K562 (cell line): ENCODE measurements at places on chromosomes 3 and 15.
A peak's percentile ranks its signal among the peaks of the same experiment; 100 is the strongest.

DNA sequence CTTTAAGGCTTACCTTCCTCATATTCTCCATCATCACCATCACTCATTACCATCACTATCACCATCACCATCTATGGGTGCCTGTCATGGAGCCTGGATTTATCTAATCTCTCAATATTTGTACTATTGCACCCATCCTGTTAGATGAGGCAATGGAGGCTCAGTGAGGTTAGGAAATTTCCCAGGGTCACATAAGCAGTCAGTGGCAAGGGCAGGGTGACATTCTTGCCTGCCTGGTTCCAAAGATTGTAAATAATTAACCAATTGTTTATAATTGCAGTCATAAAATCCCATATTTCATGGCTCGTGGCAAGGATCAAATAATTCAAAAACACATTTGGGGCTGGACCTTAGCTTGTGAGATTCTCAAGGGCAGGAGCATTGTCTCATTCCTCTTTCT, 55.2 kb downstream of the MGLL start:
- H3K4me1 ChIP-seq, result no peaks in the 10 kb centered on the region; the same call in 1 of the 2 replicates
- DNase-seq, result no peak
- H3K36me3 ChIP-seq, result no peaks in the 10 kb centered on the region

- no peaks in the 10 kb centered on the region for H3K4me1 ChIP-seq
- H3K27ac ChIP-seq, result no peak within 1 kb of the TSS
- no peaks in the 10 kb centered on the region for H3K36me3 ChIP-seq
Observed at GRCh38 chr3:192727032-192727847, at the start of gene FGF12. Gene FGF12 (minus strand): TSS chr3:192727541.

DNA sequence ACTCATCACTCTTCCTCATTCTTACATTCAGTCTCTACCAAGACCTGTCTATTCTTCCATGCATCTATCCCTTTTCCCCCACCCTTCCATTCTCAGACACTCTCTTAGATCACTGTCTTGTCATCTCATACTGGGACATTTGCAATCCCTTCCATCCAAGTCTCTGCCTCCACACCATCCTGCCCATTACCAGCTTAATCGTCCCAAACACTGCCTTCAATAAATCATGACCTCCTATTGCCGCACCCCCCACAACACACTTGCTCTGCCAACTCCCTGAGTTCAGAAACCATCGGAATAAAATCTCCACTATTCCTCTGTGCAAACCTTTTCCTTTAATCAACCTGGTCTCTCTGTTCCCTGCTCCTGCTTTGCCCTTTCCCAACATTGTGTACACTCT, 18.9 kb downstream of the MYH15 start:
- H3K27me3 ChIP-seq, result no peaks in the 10 kb centered on the region
- no peaks in the 10 kb centered on the region; the same call in 2 of the 3 replicates for H3K4me1 ChIP-seq
- no peak overlapping the region for H3K27ac ChIP-seq

DNA sequence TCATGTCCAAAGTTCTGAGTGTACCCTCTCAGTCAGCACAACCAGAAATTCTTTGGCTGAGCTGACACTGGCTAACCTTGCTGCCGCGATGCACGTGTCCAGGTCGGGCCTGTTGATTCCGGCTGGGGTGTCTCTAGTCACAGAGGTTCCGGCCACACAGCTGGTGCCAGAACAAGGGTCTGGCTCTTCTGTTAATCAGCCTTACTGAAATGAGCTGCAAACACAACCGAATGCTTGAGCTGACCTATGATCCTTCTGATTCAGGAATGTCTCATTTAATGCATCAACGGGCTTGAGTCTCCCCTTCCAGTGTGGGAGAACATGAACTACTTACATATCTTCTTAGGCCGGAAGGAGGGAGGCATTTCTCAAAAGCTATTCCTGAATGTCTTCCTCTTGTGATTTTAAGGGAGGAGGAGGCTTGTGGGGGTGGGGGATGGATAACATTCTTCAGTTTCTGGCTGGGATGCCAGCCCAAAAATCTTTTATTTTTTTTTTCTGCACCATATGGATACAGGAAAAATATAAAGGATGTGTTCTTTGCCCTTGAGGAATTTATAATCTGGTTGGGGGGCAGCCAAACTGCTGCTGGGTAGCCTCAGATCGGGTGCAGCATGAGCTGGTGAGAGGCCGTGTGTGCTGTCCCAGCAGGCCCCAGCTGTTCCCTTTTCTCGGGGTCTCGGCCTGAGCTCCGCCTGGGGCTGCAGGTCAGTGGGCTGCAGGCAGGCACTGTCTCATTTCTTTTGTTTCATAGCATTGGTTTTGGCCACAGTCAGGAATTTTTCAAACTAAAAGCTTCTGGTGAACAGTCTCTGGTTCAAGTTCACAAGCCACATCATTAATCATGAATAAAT, 319.1 kb upstream of the TBL1XR1 start:
- DNase-seq, result no peak
- H3K36me3 ChIP-seq, result no peaks in the 10 kb centered on the region
- no peak overlapping the region for H3K27ac ChIP-seq
- H3K4me3 ChIP-seq, result no peak overlapping the region
- no peaks in the 10 kb centered on the region for H3K27me3 ChIP-seq

- peaks cover 32% of the 10 kb centered on the region; the same call in 2 of the 3 replicates for H3K4me1 ChIP-seq
- H3K4me3 ChIP-seq, result no peak overlapping the region
- no peak overlapping the region for H3K27ac ChIP-seq
- H3K27me3 ChIP-seq, result no peaks in the 10 kb centered on the region
- 0 out of 3 replicates have a peak, but pooled peaks cover 2% of the 10 kb centered on the region for H3K36me3 ChIP-seq
Observed at GRCh38 chr3:71513515-71513914, 70.0 kb downstream of the FOXP1 start.

GRCh38 chr3:46666453-46666845, 27.0 kb downstream of the ALS2CL start:
- H3K4me1 ChIP-seq, result no peaks in the 10 kb centered on the region
- no peaks in the 10 kb centered on the region for H3K36me3 ChIP-seq
- no peak overlapping the region for H3K4me3 ChIP-seq
- H3K27me3 ChIP-seq, result peaks cover 13% of the 10 kb centered on the region
- DNase-seq, result no peak

DNA sequence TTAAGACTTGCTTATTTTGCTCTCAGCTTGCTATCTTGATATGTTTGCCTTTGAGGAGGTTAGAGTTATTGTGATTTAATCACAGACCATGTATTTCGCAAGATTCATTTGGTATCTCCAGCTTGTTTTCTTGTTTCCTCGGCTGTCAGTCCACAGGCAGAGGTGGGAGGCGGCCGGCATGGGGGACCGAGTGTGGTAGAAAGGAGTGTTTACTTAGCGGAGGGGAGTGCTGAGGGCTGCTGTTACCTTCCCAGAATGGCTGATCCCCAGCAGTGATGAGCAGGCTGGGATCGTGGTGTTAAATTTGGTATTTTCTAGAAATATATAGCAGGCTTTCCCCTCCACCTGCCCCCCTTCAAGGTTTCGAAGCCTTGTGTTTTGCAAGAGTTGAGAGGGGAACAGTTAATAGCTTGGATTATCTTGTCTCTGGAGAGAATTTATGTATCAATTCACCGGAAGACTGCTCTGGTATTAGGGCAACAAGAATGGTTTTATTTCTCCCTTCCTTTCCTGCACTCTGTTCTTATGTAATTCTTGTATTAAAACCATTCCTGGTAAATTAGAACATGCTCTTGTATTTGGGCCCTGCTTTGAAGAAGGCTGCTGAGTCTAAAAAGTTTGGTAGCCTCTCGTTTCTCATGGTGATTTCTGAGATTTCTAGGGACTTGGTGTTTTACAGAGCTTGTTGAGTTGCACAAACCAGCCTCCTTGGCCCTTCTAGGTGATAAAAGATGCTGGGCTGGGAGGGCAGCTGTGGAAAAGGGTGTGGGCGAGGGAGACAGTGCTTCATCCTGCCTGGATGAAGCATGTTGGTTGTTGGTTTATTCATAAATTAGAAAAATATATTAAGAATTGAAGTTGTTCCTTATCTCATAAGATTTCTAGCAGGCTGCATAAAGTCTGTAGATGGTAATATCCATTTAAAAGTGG, 151.4 kb downstream of the IGF1R start:
- H3K4me1 ChIP-seq, result no peaks in the 10 kb centered on the region
- DNase-seq, result no peak
- no peak overlapping the region for H3K27ac ChIP-seq
- peaks cover 12% of the 10 kb centered on the region for H3K27me3 ChIP-seq
- no peak overlapping the region for H3K4me3 ChIP-seq

- DNase-seq, result no peak
- H3K27me3 ChIP-seq, result no peaks in the 10 kb centered on the region; the same call in 1 of the 3 replicates
- no peaks in the 10 kb centered on the region for H3K4me1 ChIP-seq
- H3K4me3 ChIP-seq, result no peak overlapping the region
- H3K27ac ChIP-seq, result no peak overlapping the region
- no peaks in the 10 kb centered on the region for H3K36me3 ChIP-seq
Observed at GRCh38 chr3:130527426-130527825, 10.4 kb downstream of the COL6A6 start.

- no peak for DNase-seq
- peak overlapping the region; percentile 78; the same call in 2 of the 3 replicates for H3K27ac ChIP-seq
- peaks cover 29% of the 10 kb centered on the region for H3K4me1 ChIP-seq
- no peak overlapping the region for H3K4me3 ChIP-seq
- 0 out of 2 replicates have a peak, but pooled peaks cover 5% of the 10 kb centered on the region for H3K27me3 ChIP-seq
Observed at GRCh38 chr15:64894395-64895056, 17.2 kb upstream of the ANKDD1A start.

DNA sequence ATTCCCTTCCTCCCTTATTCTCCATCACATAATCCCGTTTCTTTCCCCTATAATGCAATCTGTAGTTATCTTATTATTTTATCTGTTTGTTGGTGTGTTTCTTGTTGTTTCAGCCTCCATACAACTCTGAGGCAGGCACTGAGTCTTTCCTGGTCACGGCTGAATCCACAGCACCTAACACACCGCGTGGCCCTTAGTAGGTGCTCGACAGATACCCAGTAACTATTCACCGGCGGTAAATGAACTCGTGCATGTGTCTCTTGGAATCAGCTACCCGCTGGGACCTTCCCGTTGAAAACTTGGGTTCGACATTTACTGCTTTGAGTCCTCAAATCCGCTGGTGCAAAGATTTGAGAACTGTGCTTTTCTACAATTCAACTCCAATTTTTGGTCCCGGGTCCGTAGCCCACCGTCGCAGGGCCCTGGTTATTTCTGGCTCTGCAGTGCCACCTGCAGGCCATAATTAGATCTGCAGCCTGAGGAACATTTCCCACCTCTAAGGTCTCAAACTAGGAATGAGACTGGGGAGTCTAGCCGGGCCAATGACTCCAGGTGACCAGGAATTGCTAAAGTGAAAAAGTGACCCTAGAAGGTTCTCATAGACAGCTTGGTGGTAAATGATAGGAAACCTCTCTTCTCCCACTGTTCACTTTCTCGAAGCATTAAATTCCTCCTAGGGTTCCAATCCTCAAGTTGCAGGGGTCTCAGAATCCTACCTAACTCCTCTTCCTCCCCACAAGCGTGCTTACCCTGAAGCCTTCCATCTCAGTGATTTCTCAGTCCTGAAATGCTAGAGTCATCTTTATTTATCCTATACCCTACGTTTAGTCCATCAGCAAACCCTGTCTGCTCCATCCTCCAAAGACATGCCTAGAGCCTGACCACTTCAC, 40.0 kb upstream of the TRH start:
- peak overlapping the region; percentile 9 for H3K4me3 ChIP-seq
- peaks cover 5% of the 10 kb centered on the region; the same call in 1 of the 2 replicates for H3K27me3 ChIP-seq
- peak; percentile 59 for DNase-seq
- H3K4me1 ChIP-seq, result no peaks in the 10 kb centered on the region
- no peak overlapping the region for H3K27ac ChIP-seq

- H3K27me3 ChIP-seq, result no peaks in the 10 kb centered on the region
- no peak overlapping the region for H3K4me3 ChIP-seq
- no peak overlapping the region for H3K27ac ChIP-seq
- no peak for DNase-seq
- H3K36me3 ChIP-seq, result no peaks in the 10 kb centered on the region
Observed at GRCh38 chr3:71461749-71462483, 121.6 kb downstream of the FOXP1 start.

GRCh38 chr3:152060701-152061100, 187.3 kb downstream of the SUCNR1 start:
- no peak overlapping the region for H3K4me3 ChIP-seq
- H3K36me3 ChIP-seq, result no peaks in the 10 kb centered on the region
- no peak overlapping the region for H3K27ac ChIP-seq

GRCh38 chr3:80439490-80439889, 671.7 kb upstream of the ROBO1 start:
- no peaks in the 10 kb centered on the region for H3K27me3 ChIP-seq
- H3K27ac ChIP-seq, result no peak overlapping the region
- H3K4me3 ChIP-seq, result no peak overlapping the region
- H3K4me1 ChIP-seq, result no peaks in the 10 kb centered on the region

- no peaks in the 10 kb centered on the region for H3K4me1 ChIP-seq
- no peak overlapping the region for H3K27ac ChIP-seq
- no peaks in the 10 kb centered on the region for H3K27me3 ChIP-seq
- no peaks in the 10 kb centered on the region for H3K36me3 ChIP-seq
- H3K4me3 ChIP-seq, result no peak overlapping the region
- no peak for DNase-seq
Observed at GRCh38 chr15:47678040-47678439, 39.3 kb upstream of the SEMA6D start.

DNA sequence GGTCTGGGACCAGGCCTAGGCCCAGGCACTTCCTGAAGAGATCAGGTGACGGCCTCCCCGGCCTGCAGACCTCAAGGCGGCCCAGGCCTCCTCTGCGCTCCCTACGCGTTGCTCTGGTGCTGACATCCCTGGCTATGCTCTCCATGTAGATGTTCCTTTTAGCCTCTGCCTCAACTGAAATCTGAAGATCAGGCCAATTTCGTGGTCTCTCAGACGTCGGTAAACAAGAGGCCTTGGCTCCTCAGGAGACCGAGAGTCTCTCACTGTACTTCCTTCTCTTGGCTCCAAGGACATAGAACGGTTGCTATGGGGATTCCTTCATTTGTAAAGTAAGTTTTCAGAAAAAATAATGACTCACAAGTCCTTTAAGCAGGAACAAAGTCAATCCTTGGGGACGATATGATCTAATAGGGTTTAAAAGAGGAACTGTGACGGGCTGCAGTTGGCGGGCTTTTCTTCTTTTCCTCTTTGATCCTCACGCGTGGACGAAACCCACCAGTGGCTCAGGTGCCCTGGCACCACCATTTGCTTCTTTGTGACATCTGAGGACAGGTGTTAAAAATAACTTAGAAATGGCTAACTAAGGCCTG, 55.6 kb upstream of the CGNL1 start:
- H3K36me3 ChIP-seq, result no peaks in the 10 kb centered on the region; the same call in 2 of the 3 replicates
- peaks cover 47% of the 10 kb centered on the region for H3K4me1 ChIP-seq
- no peak overlapping the region for H3K4me3 ChIP-seq

DNA sequence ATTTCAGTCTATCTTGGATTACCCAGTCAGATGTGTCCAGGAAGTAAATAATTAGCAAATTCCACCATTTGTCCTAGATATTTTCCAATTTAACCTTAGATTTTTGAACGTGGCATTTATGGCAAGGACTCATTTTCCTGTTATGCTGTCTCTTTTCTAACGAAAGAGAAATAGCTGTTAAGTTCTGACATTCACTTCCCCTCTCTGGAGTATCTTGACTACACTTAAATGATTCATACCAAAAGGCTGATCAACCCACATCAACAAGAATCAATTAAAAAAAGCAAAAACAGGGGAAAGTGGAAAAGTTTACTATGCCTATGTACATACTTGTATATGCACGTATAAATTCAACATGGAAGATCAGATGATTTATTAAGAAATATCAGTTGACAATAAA, 149.9 kb downstream of the FRMD5 start:
- H3K4me3 ChIP-seq, result no peak overlapping the region
- no peak overlapping the region for H3K27ac ChIP-seq
- DNase-seq, result no peak
